ENCODE measurements at places on chromosomes 5 and 9.

- peaks cover 17% of the 10 kb centered on the region for H3K4me1 ChIP-seq
- peaks cover 22% of the 10 kb centered on the region for H3K27me3 ChIP-seq
- no peak for DNase-seq
These were observed 142.3 kb downstream of the TSSK1B start for GRCh38 chr5:113292462-113292861.

GRCh38 chr5:72410688-72411295 is 90.6 kb downstream of the PTCD2 start:
- no peak overlapping the region for H3K27ac ChIP-seq
- DNase-seq: no peak
- no peaks in the 10 kb centered on the region for H3K36me3 ChIP-seq
- H3K4me1 ChIP-seq: no peaks in the 10 kb centered on the region
- no peak overlapping the region for H3K4me3 ChIP-seq

GRCh38 chr9:133141833-133142595 is 21.0 kb upstream of the RALGDS start:
- no peaks in the 10 kb centered on the region for H3K27me3 ChIP-seq
- DNase-seq: peak; percentile 84
- no peaks in the 10 kb centered on the region for H3K36me3 ChIP-seq

- H3K36me3 ChIP-seq: no peaks in the 10 kb centered on the region
- H3K27ac ChIP-seq: no peak overlapping the region
- H3K4me3 ChIP-seq: no peak overlapping the region
These were observed 16.3 kb downstream of the GABBR2 start for GRCh38 chr9:98692392-98692791.

DNA sequence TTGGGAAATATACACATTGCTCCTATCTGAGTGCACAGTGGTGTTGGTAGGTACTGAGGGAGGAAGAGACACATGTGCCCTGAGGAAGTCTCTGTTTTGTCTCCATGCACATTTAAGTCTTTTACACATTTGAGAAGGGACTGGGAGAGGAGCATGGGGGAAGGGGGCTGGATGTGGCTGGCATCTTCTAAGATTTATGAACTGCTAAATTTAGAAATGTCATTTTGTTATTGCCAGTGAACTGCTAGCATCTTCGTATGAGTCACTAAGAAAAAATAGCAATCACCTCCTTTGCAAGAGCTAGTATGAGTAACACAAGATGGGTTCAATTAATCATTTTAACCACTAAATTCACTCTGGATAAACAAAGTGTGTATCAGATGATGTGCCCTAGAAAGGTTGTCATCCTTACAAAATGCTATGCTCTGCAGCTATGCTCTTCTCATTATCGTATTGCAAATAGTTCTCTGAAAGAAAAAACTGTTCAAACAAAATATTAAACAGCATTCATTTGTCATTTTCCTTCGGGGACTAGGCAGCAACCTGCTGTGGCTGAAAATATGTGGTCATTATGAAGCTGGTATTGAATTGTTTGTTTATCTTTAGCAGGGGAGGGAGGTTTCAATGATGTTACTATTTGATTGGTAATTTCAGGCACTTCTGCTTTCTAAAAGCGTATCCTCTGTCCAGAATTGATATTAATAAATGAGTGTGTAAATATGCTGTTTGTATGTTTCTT is 236.5 kb downstream of the DMRTA1 start:
- H3K36me3 ChIP-seq: no peaks in the 10 kb centered on the region
- H3K27ac ChIP-seq: no peak overlapping the region
- no peaks in the 10 kb centered on the region for H3K4me1 ChIP-seq
- DNase-seq: no peak
- no peaks in the 10 kb centered on the region for H3K27me3 ChIP-seq
- no peak overlapping the region for H3K4me3 ChIP-seq

Data from CD8-positive, alpha-beta memory T cell (primary cell).